ENCODE measurements at places on chromosomes 16 and 17.

DNA sequence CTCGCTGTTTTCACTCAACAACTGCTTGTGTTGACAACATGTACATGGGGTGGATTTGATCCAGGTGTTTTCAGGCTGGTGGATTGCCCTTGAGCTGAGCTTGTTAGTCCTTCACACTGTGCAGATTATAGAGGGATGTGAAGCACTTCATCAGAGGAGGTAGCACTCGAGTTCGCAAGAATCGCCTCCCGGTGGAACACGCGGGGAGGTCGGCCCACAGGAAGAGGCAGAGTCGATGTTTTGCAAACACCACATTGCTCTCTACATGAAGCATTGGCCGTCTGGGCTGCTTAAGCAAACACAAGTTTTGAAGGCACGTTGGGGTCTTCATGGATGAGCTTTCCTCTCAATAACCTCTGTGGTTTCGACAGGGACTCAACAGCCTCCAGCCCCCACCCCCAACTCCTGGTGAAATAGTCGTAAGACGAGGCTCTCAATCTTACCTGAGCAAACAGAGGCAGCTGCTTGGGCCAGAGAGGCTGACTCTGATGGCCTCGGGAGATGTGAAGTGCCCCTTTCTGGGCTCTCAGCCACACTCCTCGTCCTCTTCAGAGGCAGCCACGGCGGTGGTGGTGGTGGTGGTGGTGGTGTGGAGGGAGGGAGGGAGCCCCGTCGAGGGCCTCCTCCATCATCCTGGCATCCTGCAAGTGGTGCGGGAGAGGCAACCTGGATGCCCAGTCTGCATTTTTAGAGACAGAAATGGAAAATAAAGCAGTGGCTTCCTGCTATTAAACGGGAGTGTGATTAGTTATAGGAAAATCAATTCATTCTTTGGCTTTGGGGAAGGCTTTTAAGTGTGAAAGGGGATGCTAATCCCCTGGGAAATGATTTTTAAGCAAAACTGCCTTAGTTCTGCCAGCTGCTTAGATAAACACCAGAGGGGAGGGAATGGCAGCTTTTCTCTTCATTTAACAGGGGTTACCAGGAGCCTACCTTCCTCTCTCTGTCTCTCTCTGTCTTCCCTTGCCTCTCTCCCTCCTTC lies 552.5 kb upstream of the EEF2KMT start:
- no peak for DNase-seq

GRCh38 chr16:83704656-83705055 lies 103.1 kb upstream of the HSBP1 start:
- no peak for DNase-seq

DNA sequence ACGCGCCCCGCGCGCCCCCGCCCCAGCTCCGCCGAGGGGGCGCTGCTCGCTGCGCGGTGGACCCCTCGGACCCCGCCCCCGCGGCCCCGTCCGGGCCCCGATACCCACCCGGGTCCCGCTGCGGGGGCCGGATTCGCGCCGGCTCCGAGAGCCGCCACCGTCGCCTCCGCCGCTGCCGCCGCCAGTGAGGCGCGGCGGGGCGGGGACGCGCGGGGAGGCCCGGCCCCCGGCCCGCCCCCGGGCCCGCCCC lies at the start of gene TBC1D16:
Gene TBC1D16, minus strand, starts transcription at position 186 of the 250 bp plus-strand sequence. CDS start 22,325 bp downstream, outside the sequence.
- no peak for DNase-seq

GRCh38 chr17:18040261-18040858 lies 1.2 kb downstream of the GID4 start:
- DNase-seq = no peak

DNA sequence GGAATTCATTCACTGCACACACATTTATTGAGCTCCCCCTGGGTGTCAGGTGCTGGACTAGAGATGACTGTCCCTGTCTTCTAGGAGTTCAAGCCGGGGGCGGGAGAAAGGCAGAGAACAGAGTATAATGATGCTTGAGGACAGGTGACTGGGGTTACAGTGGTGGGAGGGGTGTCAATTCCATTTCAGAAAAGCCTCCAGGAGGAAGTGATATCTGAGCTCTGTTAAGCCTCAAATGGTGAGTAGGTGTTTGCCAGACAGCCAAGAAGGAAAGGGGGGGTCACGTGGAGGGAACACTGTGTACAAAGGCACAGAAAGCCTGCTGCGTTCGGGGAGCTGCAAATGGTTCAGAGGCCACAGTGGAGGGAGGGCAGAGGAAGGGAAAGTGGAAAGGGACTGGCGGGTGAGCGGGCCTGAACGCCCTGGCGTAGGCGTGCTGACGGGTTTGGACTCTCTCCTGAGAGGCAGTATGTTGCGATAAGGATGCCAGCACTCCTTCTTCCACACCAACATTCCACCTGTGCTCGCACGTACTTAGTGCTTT lies 9.7 kb upstream of the NXPH3 start:
- DNase-seq = no peak

DNA sequence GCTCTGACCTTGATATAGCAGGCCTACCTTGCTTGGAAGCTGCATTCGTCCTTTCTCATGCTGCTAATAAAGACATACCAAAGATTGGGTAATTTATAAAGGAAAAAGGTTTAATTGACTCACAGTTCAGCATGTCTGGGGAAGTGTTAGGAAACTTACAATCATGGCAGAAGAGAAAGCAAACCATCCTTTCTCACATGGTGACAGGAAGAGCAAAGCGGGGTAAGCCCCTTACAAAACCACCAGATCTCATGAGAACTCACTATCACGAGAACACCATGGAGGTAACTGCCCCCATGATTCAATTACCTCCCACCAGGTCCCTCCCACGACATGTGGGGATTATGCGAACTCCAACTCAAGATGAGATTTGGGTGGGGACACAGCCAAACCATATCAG lies 6.0 kb upstream of the MAPT start:
- DNase-seq = no peak

DNA sequence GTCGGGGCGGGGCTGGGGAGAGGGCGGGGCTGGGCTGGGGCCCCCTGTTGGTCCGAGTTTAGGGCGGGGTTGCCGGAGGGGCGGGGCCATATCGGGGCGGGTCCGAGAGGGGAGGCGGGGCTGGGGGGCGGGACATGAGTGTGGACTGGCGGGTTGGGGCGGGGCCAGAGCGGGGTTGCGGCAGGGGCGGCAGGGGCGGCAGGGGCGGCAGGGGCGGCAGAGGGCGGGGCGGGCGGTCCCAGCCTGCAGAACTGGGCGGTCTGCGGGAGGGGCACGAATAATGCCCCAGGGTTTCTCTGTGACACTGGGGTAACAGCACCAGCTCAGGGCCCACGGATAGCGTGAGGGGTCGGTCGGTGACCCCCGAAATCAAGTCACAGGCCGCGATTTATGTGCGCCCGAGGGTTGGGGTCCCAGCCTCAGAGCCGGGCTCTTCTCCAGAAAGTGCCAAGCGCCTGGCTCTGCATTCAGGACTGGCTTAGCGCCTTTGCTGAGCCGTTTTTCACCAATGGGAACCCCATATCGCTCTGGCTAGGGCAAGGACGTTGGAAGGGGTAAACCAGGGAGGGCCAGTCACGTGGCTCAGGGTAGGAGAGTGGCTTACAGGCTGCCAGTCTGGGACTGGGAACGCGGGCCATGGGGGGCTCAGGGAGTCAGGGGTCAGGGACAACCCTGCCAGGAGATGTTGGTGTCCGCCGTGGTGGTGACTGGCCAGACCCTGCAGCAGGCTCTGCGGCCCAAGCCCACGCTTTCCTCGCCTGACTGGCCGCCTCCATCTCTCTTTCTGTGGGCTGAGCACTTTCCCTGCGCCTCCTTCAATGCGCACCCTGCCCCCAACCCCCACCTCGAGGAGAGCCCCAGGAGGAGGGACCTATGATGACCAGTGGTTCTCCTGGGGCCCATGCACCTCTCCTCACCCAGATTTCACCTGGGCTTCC lies 1.2 kb upstream of the METTL26 start:
- peak; percentile 90 for DNase-seq

DNA sequence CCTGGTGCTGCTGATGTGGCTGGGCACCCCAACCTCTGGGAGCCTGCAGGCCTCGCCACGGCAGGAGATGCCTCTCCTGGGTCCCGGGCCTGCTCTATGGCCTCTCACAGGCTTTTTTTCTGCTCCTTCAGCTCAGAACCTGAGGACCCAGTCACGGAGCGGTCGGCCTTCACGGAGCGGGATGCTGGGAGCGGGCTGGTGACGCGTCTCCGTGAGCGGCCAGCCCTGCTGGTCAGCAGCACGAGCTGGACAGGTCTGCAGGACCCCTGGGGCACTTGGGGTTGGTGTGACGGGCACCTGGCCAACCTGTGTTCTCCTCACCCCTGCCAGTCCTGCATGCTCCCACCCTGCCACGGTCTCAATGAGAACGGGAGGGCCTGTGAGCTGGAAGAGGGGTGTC lies 7.0 kb downstream of the ALG1 start:
- DNase-seq = no peak

DNA sequence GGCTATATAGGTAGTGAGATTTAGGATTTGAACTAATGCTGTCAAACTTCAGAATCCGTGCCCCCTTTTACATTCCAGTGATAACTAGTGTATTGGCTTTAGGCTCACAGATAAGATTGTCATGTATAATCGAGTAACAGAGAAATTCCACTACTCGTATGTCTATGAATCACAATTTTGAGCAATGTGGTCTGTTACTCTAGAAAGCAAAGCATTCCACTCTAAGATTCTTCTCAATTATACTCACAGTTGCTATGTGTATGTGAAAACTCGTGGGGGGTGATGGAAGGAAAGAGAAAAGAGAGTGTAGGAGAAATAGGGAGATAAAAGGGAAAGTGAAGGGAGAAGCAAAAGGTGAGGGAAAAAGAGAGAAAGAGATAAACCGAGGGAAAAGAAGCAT lies 1175.1 kb upstream of the GOT2 start:
- DNase-seq = no peak
